ENCODE measurements at places on chromosomes 2 and 18.
A peak's percentile ranks its signal among the peaks of the same experiment; 100 is the strongest.

DNA sequence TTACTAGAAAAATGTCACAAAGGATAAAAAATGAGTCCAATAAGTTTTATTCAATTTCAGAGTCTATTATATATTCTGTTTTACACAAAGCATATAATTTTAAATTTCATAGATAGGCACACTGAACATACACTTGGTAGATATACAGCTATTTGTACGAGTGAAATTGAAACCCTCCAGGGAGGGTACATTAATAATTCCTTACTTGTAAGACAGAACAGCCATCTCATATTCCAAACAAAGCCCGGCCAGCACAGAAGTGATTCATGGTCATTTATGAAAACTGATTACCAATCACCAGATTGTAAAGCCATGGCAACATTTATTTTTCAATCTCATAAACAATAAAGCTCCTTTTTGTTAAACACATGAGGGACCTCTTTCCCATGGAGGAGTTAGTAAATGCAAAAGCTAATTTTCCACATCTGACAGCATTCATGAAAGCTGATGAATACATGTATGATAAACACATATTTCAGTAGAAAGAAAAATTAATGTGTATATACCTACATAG lies 190.6 kb downstream of the TDRD15 start:
- DNase-seq = no peak

GRCh38 chr2:10971888-10972260 lies 60.1 kb downstream of the KCNF1 start:
- no peak for DNase-seq

DNA sequence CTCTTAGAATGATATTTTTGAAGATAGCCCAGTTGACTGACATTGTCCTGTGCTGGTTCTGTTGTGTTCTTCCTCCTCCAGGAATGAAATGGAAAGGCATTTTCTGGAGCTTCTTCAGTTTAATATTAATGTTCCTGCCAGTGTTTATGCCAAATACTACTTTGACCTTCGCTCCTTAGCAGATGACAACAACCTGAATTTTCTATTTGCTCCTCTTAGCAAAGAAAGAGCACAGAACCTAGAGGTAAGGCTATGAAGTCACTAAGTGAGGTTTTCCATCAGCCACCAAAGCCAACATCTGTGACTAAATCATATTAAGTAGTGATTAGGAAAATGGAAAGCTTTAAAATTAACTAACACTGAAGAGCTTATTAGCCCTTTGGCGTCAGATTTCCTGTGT lies 18.8 kb downstream of the FZD5 start:
- no peak for DNase-seq

GRCh38 chr2:241273210-241274020 lies 42.1 kb downstream of the HDLBP start:
- no peak for DNase-seq

- peak; percentile 48 for DNase-seq
Measured at GRCh38 chr2:68853035-68853434, 18.2 kb downstream of the BMP10 start.

GRCh38 chr18:58520969-58521368 lies 107.9 kb downstream of the ALPK2 start:
- DNase-seq = no peak

GRCh38 chr2:143123911-143124310 lies 5.3 kb upstream of the ARHGAP15 start:
- DNase-seq = no peak

DNA sequence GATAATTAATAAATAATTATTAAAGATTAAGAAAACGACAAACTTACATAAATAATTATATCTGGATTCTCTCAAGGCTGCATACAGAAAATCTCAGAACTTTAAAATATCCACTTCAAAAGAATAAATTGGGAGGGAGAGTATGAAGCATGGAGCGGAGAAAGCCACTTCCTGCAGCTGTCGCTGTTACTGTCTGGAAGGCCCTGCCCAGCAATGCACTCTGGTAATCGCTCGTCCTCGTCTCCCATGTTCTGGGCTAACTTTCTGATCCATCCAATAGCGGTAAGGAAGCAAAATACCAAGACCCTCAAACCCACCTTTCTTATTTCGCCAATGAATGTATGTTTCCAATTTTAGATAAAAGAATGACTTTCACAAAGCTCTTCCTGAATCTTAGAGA lies 26.7 kb downstream of the CYRIA start:
- no peak for DNase-seq

DNA sequence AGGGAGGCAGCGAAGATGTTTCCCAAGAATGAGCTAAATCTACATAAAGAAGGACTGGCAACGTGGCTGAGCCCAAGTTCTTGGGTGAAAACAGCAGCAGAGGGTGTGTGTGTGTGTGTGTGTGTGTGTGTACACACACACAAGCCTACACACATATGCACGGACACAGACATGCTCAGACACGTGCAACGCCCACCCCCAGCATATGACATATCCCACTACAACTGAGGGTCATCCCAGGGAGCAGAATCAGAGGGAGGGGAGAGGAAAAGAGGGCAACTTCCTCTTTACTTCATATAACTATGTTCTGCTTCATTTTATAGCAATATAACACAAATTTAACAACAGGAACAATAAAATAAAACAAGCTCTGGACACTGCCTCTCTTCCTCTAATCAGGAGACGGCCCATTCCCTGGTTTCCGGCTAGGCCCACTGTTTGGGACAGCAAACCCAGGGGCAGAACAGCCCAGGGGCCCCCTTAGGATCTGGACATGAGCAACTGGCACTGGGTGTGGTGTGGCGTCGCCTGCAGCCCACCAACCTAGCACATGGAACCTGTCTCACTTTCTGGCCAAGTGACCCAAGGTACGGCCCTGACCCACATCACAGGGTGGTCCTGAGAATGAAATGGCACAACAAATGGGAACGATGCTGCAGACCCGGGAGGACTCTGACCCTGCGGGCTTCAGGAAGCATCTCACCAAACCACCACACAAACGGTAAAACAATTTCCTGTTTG lies 25.0 kb downstream of the FAM178B start:
- no peak for DNase-seq

DNA sequence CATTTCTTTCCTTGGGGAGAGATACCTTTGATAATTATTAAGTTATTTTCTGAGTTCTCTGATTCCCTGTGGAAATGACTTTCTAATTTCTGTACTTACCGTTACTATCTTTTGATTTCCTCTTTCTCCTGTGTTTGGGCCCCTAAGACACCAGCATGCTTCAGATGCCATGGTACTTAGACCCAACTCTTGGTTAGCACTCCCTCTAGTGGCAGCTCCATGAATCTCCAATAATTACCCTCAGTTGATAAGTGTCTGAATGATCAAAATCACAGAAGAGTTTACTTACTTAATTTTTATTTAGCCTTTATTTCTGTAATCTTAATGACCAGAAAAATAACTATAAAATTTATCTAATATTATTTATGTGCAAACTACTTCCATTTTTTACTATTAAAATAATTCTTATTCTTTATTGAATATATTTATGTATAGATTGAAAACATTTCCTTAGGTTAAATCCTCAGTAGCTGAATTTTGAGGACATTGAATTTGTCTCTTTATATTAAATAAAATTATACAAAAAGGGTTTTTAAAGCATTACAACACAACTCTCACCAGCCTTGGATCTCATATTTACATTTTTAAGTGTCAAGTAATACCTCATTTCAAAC lies 300.4 kb downstream of the KCNS3 start:
- DNase-seq = peak; percentile 56

- peak; percentile 64 for DNase-seq
Measured at GRCh38 chr2:203340791-203341487, 12.7 kb downstream of the ABI2 start.

- DNase-seq = no peak
Measured at GRCh38 chr2:23721454-23721826, 205.5 kb downstream of the ATAD2B start.

All from AG08396 (cell line).